ENCODE measurements at places on chromosomes 6 and 20.

DNA sequence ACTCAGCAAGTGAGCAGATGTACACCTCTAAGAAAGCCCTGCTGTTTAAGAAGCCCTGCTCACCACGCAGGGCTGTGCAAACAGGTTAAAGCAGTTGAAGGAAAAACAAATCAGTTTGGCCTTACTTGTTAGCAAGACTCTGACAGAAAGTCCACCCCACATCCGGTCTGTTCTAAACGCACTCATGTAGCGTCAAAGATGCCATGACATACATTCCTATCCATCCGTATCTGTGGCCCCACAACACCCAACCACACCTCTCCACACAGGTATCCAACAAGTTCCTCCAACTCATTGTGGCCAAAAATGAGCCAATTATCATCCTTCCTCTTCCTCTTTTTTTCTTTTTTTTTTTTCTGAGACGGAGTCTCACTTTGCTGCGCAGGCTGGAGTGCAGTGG lies 22.8 kb upstream of the RAB22A start:
- DNase-seq = no peak

DNA sequence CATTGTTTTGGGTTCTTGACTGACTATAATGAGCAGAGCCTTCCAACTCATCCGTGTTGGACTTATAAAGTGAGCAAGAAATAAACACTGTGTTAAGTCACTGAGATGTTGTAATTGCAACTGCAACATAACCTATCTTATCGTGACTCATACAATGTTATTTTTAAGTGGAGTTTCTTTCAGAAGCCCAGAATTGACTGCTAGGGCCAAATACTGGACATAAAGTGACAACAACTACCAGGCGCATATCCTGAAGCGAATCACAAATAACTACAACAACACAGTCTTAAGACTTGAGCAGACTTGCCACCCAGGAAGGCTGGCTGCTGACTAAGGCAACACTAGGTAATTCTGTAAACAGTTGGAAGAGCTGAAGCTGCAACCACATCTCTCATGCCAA lies 326.6 kb downstream of the COL12A1 start:
- DNase-seq = no peak

DNA sequence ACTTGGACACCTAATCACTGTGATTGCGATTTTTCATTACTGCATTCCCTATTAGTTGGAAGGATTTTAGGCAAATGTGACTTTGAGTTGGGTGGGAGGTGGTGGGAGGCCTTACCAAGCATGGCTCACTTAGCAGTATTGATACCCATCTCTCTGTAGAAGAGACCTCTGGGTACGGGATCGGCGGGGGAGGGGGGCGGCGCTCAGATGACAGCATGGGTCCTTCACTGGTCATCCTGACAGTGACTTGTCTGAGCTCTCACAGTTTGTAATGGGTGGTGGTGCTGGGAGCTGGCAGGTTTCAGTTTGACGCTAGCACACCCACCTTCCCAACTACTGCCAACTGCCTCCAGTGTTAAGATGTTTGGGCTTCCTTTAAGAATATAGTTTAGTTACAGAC lies 231.4 kb downstream of the ARID1B start:
- DNase-seq = no peak

DNA sequence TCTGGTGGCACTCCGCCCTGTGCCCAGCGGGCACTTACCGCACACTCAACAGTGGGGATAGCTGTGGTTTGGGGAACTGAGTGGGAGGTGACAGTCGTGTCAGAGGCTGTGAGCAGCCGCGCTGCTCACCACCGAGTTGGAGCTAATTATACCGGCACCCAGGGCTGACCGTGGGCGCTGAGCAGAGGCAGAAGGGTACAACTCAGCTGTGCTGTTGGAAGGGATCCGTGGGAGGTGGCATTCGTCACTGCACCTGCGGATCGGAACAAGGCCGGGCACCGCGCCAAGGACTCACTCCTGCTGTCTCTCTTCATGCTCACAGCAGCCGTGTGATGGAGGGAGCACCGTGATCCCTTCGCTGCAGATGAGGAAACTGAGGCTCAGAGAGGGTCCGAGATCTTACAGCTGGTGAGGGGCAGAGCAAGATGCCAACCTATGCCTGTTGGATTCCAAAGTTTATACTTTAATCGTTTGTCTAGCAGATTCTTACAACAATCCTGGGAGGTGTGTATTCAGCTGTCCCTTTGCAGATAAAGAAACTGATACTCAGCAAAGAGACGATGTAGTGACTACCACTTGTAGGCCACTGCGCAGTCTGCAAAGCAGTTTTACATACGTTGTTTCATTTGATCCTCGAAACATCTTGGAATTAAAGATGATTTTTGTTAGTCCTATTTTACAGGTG lies 713 bp upstream of the ELMO2 start:
- DNase-seq = no peak

- no peak for DNase-seq
Observed at GRCh38 chr6:168129292-168130167, 50.5 kb upstream of the FRMD1 start.

DNA sequence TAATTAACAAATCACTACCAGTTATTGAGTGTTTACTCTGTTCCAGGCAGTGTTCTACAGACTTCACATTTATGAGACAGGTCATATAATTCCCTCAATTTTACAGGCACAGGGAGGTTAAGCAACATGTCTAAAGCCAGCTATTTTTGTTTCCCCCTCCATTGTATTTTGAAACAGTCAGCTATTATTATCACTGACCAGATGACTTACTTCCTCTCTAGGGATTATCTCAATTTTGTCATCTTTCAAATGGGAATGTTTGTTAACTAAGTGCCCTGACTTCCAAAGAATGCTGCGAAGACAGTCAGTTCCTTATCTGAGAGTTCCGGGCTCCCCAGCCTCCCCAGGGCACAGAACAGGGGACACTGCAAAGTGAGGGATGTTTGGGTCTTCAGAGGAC lies 5.6 kb upstream of the CNPY3 start:
- DNase-seq = no peak

GRCh38 chr6:45369870-45370269 lies 7.9 kb downstream of the SUPT3H start:
- DNase-seq = no peak

- peak; percentile 5 for DNase-seq
Observed at GRCh38 chr20:51800060-51800871, 2.1 kb downstream of the SALL4 start.

DNA sequence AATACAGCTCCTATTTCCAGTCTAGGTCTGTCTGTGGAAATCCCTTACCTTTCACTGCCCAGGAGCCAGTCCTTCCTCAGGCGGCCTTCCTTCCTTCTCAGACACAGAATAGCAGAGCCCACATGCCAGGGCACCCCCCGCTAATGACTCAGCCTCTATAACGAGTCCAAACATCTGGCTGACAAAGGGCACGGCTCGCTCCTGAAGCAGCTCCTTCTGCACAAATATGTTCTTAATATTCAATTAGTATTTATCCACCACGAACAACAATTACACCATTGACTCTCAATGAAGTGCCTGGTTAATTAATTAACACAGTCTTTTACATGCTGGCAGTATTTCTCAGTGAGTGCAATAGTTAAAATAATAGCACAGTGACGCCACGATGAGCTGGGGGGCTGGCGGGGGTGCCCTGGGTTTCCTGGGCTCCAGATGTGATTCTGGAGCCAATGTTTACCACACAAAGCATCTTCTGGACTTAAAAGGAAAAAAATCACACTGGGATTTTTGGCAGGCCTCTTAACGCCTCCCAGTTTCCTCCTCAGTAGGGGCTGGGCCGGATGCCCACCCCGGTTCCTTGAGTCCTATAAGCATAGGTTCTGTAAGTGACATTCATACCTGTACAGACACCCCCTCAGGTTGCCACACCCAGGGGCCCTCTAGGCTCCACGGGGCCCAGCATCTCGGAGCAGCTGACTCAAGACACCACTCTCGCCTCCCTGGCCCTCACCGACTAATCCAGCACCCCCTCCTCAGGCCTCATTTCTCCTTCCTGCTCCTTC lies 158.6 kb upstream of the MLN start:
- DNase-seq = peak; percentile 4

DNA sequence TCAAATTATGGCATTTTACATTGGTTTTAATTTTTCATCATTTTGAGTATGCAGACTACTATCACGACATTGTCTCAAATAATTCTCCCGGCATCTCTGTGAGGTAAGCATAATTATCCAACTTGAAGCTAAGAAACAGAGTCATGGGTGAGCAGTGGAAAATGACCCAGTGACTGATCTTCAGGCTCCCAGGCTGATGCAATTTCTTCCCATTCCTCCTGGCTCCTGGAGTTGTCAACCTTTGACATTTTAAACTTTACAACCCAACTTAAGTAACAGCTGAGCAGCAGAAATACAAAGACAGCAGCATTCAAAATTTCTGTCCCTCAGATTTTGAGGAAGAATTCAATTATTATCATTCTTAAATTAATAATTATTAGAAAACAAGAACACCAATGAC lies 13.7 kb upstream of the LAMA4 start:
- no peak for DNase-seq

DNA sequence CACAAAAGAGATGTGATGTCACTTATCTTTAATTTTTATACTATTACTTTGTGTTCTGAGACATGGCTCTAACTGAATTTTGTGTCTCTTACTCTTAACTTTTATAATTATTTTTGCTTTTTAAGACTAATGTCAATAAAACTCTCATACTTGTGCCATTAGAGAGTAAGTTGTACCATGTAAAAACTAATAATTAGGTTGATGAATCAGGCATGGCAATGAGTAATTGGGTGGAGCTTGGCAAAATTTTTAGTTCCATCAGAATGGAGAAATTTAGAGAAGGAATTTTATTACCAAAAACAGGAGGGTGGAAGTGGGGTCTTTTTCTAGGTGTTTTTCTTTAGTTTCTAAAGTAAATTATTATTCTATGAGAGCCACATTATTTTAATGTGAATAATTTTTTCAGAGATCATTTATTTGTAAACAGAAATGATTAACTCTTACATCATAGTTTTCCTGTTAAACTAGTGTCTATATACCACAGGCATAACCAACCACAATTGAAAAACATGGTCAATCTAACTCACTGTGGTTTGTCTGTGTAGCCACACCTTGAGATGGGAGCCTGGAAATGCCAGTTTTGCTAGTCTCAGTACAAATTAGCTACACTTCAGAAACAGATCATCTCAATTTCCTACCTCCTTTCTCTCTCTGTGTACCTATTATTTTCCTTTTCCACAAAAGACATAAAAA lies 51.8 kb downstream of the ELOVL4 start:
- DNase-seq = no peak

- DNase-seq = no peak
Observed at GRCh38 chr20:24842918-24843715, 106.0 kb upstream of the CST7 start.

- no peak for DNase-seq
Observed at GRCh38 chr20:35181731-35182130, 9.9 kb downstream of the PROCR start.

DNA sequence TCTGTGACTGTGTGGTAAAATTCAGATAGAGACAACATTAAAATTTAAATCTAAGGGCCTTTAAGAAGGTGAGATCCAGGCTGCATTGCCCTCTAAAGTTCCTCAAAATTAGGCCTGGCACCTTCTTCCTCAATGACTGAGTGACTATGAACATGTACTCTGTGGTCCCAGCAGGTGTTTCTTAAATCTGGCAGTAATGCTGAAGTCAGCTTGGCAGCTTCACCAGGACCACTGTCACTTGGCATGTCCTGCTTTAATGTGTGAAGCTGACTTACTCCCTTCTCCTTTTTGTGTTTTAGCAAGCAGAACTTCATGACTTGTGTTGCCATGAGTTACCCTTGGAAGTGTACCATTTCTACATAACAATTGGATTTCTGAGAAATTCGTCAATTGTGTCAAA lies 141.7 kb downstream of the NKAIN2 start:
- DNase-seq = no peak

- DNase-seq = no peak
Observed at GRCh38 chr6:70667256-70667710, 400 bp upstream of the SMAP1 start.

- peak; percentile 79 for DNase-seq
Observed at GRCh38 chr6:113697632-113698410, 159.3 kb upstream of the MARCKS start.
